ENCODE measurements at places on chromosomes 2 and 18.

GRCh38 chr2:132468821-132469675 lies 52.4 kb downstream of the GPR39 start:
- no peak for DNase-seq
- H3K4me3 ChIP-seq, result no peak overlapping the region
- peaks cover 6% of the 10 kb centered on the region for H3K4me1 ChIP-seq
- no peaks in the 10 kb centered on the region for H3K36me3 ChIP-seq
- no peaks in the 10 kb centered on the region for H3K27me3 ChIP-seq
- no peak overlapping the region for H3K27ac ChIP-seq

DNA sequence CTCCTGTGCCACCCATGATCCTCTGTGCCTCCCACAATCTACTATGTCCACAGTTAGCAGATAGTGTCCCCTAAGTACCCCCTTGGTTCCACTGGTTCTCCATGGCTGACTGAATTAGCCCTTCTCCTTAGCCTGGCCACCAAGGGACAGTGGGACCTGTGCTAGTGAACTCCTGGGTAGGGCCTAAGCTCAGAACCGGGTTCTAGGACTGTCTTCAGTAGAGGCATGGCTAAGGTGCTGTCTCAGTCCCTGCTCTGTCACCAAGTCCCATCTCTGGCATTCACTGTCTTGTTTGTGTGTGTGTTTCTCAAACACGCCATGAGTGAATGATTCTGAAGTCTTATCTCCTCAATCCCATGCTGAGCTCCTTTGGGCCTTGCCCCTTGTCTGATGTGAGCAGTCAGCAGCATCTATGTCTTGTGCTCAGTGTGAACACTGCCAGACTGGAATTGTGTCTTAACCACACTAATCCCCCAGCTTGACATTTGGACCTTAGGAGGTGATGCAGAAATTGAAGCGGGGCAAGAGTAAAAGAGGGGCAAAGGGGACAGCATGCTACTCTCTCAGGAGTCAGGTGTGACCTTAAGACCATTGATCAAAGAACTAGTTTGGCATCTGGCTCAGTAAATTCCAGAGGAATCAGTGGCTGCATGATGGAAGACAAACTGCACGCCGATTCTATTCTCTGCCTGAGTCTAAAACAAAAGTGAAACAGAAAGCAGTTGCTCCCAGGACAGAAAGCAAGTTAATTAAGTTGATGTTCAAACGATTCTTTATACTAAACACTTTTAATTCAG lies 190.5 kb downstream of the ALPK2 start:
- peaks cover 4% of the 10 kb centered on the region for H3K4me1 ChIP-seq
- H3K27me3 ChIP-seq, result no peaks in the 10 kb centered on the region
- H3K36me3 ChIP-seq, result no peaks in the 10 kb centered on the region
- H3K27ac ChIP-seq, result peak overlapping the region; percentile 65
- H3K4me3 ChIP-seq, result no peak overlapping the region

DNA sequence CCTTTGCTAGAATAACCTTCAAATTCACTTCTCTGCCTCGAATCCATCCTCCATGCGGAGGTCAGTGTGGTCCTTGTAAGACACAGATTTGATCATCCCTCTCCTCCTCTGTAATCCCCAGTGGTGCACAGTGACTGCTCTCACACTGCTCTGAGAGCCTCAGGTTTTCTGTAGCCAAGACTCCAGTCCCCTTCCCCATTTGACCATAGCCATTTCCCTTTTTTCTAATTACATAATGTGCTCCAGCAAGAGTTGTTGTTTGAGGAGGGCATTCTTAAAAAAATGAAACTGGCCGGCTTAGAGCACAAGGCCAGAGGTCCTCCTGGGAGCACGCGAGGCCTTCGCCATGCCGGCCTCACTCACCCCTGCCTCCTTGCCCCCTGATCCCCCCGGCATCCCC lies 34.7 kb upstream of the LPIN1 start:
- H3K27ac ChIP-seq, result no peak overlapping the region
- peaks cover 26% of the 10 kb centered on the region for H3K4me1 ChIP-seq
- no peaks in the 10 kb centered on the region for H3K36me3 ChIP-seq
- H3K4me3 ChIP-seq, result no peak overlapping the region
- no peak for DNase-seq

DNA sequence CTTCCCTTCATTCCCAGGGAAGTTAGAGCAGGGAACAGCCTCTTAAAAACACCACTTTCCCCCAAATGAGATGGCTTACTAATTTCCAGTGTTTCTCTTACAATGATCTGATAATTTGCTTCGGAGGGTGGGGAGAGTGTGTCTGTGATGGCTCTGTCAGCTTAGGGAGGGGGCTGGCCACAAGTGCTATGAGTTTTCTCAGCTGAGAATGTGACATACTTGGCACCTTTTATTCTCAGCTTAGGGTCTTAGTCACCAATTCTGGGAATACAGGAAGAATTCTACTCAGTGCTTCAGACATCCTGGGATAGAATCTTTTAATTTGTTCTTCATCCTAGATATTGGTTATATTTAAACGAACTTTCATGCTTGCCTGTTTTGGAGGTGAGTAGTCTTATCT lies 64.4 kb downstream of the AOX1 start:
- H3K36me3 ChIP-seq, result no peaks in the 10 kb centered on the region
- H3K27me3 ChIP-seq, result no peaks in the 10 kb centered on the region
- no peak overlapping the region for H3K27ac ChIP-seq
- no peak overlapping the region for H3K4me3 ChIP-seq
- no peak for DNase-seq

GRCh38 chr2:203908066-203908796 lies 28.3 kb upstream of the ICOS start:
- no peaks in the 10 kb centered on the region for H3K36me3 ChIP-seq
- no peak overlapping the region for H3K27ac ChIP-seq
- H3K27me3 ChIP-seq, result no peaks in the 10 kb centered on the region
- H3K4me1 ChIP-seq, result peaks cover 23% of the 10 kb centered on the region

DNA sequence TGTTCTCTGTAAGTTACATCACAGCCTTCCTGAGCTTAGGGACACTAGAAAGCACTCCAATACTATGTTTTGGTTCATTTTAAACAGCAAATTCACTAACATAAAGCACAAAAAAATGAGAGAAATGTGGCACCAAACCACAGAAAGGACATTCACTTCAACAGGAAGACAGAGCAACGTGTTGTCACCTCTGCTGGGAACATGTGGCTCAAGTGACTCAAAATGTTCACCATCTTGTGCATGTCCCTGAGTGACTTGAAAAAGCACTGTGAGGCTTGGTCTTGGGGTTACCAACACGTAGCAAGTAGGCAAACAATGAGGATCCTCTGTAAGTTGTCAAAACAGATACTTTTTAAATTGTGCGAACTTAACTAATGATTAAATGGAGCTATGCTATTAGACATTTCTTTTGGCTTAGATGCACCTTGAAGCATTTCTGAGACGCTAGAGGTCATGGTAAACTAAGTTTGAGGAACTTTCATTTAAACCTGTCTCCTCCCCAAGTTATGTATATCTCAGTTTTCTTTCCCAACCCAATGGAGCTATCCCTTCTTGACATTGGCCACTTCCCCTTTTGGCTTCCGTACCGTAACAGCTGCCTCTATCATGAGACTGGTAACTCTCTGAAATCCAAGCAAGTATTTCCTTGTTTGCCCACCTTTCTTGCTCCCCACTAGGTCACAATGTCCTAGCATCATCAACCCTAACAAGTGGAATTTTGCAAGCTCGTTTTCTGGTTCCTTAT lies 14.0 kb upstream of the ST6GAL2 start:
- no peaks in the 10 kb centered on the region for H3K36me3 ChIP-seq
- no peaks in the 10 kb centered on the region for H3K4me1 ChIP-seq
- H3K27me3 ChIP-seq, result no peaks in the 10 kb centered on the region
- no peak overlapping the region for H3K27ac ChIP-seq
- DNase-seq, result no peak
- H3K4me3 ChIP-seq, result no peak overlapping the region

DNA sequence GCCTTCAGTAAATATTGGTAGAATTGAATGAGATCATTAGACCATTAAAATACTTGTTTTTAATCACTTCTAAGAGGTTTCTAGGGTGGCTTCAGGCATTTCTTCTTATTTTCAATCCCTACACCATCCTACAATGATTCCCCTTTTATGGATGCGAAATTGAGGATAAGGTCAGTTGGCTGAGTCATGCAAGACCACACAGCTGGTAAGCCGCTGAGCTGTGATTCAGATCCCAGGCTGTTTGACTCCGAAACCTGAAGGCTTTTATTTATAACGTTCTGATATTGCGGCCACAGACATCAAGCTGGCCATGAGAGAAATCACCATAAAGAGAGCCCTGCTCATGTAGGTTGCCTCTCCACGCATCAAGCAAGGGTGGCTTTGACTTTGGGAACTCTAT lies 133.4 kb downstream of the VAPA start:
- no peak overlapping the region for H3K27ac ChIP-seq
- no peak for DNase-seq
- no peaks in the 10 kb centered on the region for H3K27me3 ChIP-seq
- no peaks in the 10 kb centered on the region for H3K36me3 ChIP-seq
- H3K4me1 ChIP-seq, result peaks cover 4% of the 10 kb centered on the region
- H3K4me3 ChIP-seq, result no peak overlapping the region

GRCh38 chr18:36589857-36590543 lies 238.8 kb downstream of the TPGS2 start:
- H3K27me3 ChIP-seq, result no peaks in the 10 kb centered on the region
- no peak overlapping the region for H3K4me3 ChIP-seq
- H3K4me1 ChIP-seq, result no peaks in the 10 kb centered on the region
- DNase-seq, result no peak
- no peak overlapping the region for H3K27ac ChIP-seq
- no peaks in the 10 kb centered on the region for H3K36me3 ChIP-seq

DNA sequence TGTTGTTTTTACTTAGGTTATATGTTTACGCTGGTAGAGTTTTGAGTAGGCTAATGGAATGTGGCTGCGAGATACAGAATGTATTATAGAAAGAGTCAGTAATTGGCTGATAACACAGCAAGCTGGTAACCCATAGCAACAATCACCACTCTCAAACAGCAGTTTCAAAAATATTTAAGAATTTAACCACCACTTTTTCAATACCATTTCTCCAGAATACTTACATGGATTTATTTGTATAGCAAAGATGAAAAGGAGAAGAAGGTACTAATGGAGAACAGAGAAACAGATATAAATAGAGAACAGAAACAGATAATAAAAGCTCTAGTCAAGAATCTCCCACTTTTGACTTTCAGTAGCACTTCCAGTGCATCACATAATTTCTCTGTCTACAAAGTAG lies 188.3 kb upstream of the SLC39A10 start:
- H3K27ac ChIP-seq, result no peak overlapping the region
- no peak overlapping the region for H3K4me3 ChIP-seq
- H3K4me1 ChIP-seq, result no peaks in the 10 kb centered on the region
- DNase-seq, result no peak

GRCh38 chr18:31402026-31402373 lies 25.4 kb downstream of the DSG4 start:
- H3K4me1 ChIP-seq, result peaks cover 16% of the 10 kb centered on the region
- no peaks in the 10 kb centered on the region for H3K27me3 ChIP-seq
- DNase-seq, result no peak
- H3K36me3 ChIP-seq, result no peaks in the 10 kb centered on the region

- no peaks in the 10 kb centered on the region for H3K4me1 ChIP-seq
- H3K36me3 ChIP-seq, result no peaks in the 10 kb centered on the region
- no peak for DNase-seq
- H3K27ac ChIP-seq, result no peak overlapping the region
- H3K4me3 ChIP-seq, result no peak overlapping the region
These were observed 28.7 kb downstream of the MSH6 start for GRCh38 chr2:47811668-47812067.

- no peak for DNase-seq
- no peaks in the 10 kb centered on the region for H3K27me3 ChIP-seq
- H3K4me3 ChIP-seq, result no peak overlapping the region
- no peaks in the 10 kb centered on the region for H3K36me3 ChIP-seq
These were observed 27.7 kb upstream of the ALK start for GRCh38 chr2:29949042-29949441.

GRCh38 chr2:13504808-13505207 lies 788.1 kb downstream of the TRIB2 start:
- H3K27ac ChIP-seq, result no peak overlapping the region
- H3K4me1 ChIP-seq, result no peaks in the 10 kb centered on the region
- H3K36me3 ChIP-seq, result no peaks in the 10 kb centered on the region
- no peaks in the 10 kb centered on the region for H3K27me3 ChIP-seq
- H3K4me3 ChIP-seq, result no peak overlapping the region
- no peak for DNase-seq

DNA sequence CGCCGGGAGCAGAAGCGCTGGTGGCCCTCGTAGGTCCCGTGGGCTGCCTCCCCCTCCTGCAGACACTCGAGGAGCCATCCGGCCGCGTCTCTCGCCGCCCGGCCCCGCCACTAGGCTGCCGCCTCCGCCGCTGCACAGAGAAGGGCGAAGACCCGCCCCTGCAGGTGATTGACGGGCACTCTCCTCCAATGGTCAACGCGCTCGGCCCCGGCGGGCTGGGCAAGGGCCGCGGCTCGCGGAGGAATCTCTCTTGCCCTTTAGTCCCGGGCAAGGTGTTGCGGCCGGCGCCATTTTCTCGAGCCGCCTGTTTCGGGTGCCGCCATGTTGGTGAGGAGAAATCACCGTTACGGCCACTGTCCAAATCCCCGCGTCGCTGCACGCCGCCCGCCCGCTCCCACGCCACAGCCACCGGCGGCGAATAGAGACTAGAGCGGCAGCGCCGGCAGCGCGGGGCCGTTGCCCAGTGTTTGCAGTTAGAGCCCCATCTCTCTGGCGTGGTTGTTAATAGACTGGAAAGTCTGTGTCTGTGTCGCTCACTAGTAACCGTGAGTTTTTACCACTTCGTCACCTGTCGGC lies at the start of gene ZC3H6:
TSS of gene ZC3H6 (plus strand) at position 287 of the 576 bp plus-strand sequence. CDS start 398 bp downstream, outside the sequence.
- no peaks in the 10 kb centered on the region for H3K36me3 ChIP-seq
- H3K27me3 ChIP-seq, result no peaks in the 10 kb centered on the region

- H3K36me3 ChIP-seq, result no peaks in the 10 kb centered on the region
- no peak overlapping the region for H3K27ac ChIP-seq
- peaks cover 11% of the 10 kb centered on the region for H3K4me1 ChIP-seq
- H3K27me3 ChIP-seq, result no peaks in the 10 kb centered on the region
These were observed 215.4 kb downstream of the ZBTB7C start for GRCh38 chr18:48193521-48194492.

- no peak overlapping the region for H3K27ac ChIP-seq
- no peak for DNase-seq
- H3K27me3 ChIP-seq, result no peaks in the 10 kb centered on the region
These were observed 310.5 kb downstream of the LRATD1 start for GRCh38 chr2:14942987-14943386.

GRCh38 chr2:118936936-118937335 lies 5.1 kb upstream of the MARCO start:
- H3K4me1 ChIP-seq, result no peaks in the 10 kb centered on the region
- DNase-seq, result no peak
- no peak overlapping the region for H3K4me3 ChIP-seq
- no peaks in the 10 kb centered on the region for H3K36me3 ChIP-seq

DNA sequence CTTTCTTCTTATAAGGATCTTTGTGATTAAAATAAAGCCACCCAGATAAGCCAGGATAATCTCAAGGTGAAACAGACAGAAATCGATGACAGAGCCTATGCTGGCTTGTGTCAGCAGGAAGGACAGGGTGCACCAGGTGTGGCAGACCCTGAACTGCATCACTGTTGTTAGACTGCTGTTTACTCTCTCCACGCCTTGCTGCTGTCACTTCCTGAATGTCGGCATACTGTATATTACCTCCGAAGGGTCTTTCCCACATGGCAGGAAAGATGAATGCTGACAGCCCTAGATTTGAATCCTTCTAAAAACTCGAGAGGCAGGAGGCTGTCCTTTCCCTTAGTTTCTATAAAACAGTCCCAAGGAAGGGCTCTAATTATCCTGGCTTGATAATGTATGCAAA lies 18.9 kb upstream of the TMEM163 start:
- H3K36me3 ChIP-seq, result no peaks in the 10 kb centered on the region
- H3K27me3 ChIP-seq, result no peaks in the 10 kb centered on the region
- no peak overlapping the region for H3K4me3 ChIP-seq
- no peak for DNase-seq
